ENCODE measurements at places on chromosomes 11 and 22. TPM values are rescaled to one million over a fixed set of nuclear protein-coding genes. Genes with fewer than 3 reads are reported as not detected.
A peak's percentile ranks its signal among the peaks of the same experiment; 100 is the strongest.

Gene SMIM35
- total RNA-seq = not detected

Gene NPAS4
- total RNA-seq = not detected

Gene SLC25A17
- 20.7 TPM for total RNA-seq

Gene GRIA4
- total RNA-seq = not detected

Gene OR52E8
- not detected for total RNA-seq

- DNase-seq = no peak
Measured at GRCh38 chr22:50015451-50016307, 3.1 kb upstream of the IL17REL start.

- no peak for DNase-seq
Measured at GRCh38 chr22:35299217-35299672, 449 bp upstream of the TOM1 start.

GRCh38 chr11:78192223-78192719 lies 3.6 kb downstream of the USP35 start:
- DNase-seq = no peak

GRCh38 chr22:27628891-27629631 lies 172.5 kb downstream of the MN1 start:
- peak; percentile 70 for DNase-seq

GRCh38 chr11:15048616-15049015 lies 24.8 kb upstream of the CALCB start:
- DNase-seq = no peak

DNA sequence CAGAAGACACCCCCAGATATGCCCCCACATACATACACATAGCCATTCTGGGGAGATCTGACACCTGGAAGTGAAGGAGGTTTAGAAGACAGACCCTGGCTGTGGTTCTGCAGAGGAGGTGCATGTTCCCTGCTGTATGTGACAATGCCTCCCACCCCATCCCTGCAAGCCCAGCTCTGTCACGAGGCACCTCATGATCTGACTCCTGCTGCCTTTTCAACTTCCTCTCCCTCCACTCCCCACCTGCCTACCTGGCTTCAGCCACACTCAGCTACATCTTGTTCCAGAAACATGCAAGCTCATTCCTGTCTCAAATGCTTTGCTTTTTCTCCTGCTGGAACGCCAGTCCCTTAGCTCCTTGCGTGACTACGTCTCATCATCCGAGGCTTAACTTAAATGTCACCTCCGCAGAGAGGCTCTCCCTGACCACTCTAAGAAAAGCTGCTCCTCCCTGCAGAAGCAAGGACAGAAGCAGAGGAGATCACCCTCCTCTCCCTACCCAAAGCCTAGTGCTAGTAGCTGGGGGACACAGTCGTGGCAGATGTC lies 114.5 kb downstream of the FEZ1 start:
- no peak for DNase-seq

GRCh38 chr11:45053736-45054446 lies 92.5 kb upstream of the PRDM11 start:
- DNase-seq = no peak

- DNase-seq = no peak
Measured at GRCh38 chr22:23796461-23796860, 9.7 kb downstream of the SMARCB1 start.

DNA sequence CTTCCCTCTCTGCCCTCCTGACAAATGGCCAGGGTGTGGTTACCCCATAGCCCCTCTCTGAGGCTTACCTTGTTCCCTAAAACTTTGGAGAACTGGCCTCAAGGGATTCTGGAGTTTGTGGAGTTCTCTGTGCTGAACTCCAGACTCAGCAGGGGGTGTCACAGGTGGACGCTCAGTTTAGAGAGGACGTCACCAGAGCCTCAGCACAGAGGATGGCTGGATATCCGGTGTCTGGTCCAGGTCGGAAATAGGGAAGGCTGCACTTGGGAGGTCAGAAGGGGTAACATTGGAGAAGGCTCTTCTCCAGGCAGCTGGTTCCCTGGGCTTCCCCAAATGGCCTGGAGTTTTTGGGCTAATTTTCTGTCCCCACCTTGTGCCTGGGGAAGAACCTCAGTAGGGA lies 64.2 kb downstream of the ADAMTS15 start:
- no peak for DNase-seq

GRCh38 chr11:129992161-129992944 lies 10.3 kb downstream of the PRDM10 start:
- peak; percentile 61 for DNase-seq

GRCh38 chr11:61034704-61035525 lies 63.4 kb downstream of the CD6 start:
- no peak for DNase-seq

DNA sequence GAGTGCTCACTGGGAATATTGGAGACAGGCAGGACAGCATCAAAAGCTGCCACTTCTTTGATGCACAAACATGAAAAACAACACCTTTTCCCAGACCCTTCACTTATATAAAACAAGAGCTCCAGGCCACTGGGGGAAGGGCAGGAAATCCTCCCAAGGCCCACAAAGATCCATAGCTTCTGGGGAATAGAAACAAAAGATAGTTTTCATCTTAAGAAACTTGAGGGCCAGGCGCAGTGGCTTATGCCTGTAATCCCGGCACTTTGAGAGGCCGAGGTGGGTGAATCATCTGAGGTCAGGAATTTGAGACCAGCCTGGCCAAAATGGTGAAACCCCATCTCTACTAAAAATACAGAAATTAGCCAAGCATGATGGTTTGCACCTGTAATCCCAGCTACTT lies 15.3 kb downstream of the RTL6 start:
- DNase-seq = peak; percentile 28

GRCh38 chr11:66339686-66340483 lies 3.7 kb upstream of the RIN1 start:
- DNase-seq = no peak

DNA sequence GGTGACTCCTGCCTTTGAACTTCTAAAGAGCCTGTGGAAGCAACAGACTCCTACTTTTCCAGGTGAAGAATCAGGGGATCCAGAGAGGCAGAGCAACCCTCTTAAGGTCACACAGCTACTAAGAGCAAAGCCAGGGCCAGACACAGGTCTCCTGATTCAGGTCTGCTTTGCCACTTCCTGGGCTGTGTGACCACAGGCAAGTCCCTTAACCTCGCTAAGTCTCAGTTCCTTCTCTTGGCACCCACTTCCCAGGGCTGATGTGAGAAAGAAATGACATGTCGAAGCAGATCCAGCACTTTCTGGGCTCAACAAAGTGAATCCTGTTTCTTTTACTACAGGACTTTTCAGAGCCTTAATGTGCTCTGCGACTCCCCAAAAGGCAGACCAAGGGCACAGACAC lies 30.2 kb downstream of the UQCR10 start:
- DNase-seq = no peak

DNA sequence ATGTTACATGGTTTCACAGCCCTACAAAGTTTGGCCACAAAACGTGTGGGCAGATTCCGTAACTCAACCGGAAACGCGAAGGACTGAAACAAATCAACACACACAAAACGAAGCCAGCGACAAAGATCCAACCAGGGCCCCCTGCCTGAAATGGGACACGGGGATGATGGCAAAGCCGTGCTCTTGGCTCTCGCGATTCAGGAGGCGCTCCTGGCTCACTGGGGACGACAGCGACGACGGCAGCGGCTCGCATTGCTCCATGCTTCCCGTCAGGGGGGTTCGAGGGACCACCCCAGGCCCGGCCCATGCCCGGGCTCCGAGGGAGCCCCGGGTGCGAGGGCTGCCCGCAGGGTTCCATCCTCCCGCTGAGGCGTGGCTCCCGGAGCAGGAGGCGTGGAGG lies 4786.8 kb upstream of the OR11H1 start:
- DNase-seq = no peak

DNA sequence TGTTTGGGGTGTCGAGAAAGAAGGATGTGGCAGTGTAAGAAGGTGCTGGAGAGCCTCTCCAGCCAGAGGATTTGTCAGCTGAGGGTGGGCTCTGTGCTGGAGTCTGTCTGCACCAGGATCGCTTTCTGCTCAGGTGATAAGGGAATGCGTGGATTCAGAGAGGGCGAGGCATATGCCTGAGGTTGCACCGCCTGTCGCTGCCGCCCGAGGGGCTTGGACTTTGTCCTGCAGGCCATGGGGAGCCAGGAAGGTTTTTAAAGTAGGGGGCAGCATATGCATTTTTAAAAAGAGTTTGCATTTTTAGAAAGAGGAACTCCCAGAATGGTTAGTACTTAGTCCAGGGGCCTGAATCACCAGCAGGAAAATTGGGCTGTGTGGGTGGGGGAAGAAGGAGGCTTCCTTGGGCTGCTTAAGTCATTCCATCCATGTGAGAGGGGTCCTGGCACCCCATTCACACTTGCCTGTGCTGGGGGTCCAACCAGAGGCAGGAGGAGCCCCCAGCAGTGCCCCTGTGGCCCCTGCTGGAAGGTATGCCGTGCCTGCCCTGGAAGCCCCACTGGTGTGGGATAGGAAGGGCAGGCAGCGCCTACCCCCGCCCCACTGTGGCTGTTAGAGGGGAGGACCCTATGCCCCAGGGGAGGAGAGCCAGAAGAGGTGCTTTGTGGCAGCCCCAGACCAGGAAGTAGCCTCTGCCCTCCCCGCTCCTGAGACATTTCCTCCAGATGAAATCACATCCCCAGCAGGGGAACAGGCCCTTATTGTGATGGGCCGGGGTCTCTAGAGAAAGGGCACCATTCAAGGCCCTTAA lies 35.8 kb upstream of the MYRF start:
- DNase-seq = peak; percentile 17

GRCh38 chr11:118921929-118922744 lies 3.6 kb downstream of the BCL9L start:
- DNase-seq = peak; percentile 69

DNA sequence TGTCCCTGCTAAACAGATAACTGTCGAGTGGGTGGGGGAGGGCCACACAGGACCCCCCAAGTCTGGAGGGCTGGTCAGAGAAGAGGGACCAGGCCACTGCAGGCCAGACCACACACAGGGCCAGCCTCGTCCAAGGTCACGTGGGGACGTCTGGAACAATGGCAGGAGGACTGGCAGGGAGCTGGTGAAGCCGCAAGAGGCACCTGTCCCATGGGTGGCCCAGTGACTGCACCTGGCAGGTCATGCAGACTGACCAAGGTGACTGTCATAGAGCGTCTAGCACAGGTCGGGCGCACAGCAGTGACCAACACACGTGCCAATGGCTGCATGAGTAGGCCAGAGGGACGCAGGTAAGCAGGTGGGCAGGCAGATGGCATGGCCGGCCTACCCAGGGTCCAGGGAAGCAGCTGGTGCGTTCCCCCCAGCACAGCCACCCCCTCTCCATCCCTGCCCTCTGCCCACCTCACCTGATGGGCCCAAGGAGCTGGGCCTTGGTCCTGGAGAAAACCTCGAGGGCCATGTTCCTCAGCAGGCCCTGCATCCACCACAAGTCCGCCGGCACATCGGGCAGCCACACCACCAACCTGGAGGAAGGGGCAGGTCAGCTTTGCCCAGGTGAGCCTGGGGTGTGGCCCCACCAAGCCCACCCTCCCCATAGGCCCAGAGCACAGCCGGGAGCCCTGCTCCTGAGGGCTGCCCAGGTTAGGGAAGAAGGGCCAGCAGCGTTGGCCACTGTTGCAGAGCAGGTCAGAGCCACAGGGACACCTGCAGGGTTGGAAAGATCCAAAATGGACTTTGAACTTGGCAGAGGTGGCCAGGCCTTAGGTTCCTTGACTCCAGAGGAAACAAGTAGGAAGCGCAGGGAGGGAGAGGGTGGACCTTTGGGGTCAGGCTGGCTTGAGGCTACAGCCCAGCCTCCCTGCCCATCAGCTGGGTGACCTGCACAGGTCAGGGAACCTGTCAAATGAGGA lies 10.4 kb downstream of the PNPLA5 start:
- DNase-seq = no peak

- peak; percentile 22 for DNase-seq
Measured at GRCh38 chr11:14537134-14537599, 17.0 kb upstream of the PSMA1 start.

DNA sequence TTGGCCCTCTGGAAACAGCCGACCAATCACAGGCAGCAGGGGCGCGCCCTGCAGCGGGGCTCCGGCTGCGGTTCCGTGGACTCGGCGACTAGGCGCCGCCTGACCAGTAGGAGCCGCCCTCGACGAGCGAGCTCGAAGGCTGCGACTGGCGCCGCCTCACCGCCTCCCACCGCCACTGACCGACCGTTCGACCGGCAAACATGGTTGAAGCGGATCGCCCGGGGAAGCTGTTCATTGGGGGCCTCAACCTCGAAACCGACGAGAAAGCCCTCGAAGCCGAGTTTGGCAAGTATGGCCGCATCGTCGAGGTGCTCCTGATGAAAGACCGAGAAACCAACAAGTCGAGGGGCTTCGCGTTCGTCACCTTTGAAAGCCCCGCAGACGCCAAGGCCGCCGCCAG lies at the start of gene RBMXL2:
TSS of gene RBMXL2 (plus strand) at position 78 of the 400 bp plus-strand sequence. CDS start at position 201, 123 bp downstream.
- DNase-seq = no peak

DNA sequence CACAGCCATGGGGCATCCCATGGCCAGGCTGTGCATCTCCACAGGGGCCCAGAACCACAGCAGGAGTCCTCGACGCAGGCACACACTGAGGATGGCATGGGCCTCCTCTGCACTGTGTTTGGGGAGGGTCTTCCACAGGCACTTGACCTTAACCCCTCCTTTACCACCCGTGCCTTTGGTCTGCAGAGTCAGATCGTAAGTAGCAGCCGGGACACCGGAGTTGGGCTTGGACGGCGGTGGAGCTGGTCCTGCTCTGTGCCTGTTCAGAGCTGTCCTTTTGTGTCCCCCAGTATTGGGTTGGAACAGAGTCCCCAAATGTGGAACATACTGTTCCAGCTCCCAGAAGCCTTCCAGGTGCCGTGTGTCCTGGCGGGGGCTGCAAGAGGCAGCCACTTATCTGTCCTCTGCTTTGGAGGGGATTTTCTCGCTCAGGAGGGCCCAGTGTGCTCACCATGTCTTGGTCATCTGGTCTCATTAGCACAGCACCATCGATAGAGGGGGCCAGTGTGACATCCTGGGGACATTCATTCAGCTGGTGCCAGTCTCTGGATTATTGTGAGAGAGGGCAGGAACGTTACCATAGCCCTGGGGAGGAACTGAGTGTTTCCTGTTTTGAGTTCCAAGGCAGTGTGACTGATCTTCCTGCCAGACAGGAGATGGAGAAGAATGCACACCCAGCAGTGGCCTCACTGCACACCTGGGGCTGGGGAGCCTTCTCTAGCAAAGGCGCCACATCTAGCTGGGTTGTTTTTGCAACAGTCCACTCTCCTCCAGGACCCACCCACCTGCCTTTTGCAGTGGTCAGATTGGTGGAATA lies 12.4 kb downstream of the CRELD2 start:
- peak; percentile 91 for DNase-seq

DNA sequence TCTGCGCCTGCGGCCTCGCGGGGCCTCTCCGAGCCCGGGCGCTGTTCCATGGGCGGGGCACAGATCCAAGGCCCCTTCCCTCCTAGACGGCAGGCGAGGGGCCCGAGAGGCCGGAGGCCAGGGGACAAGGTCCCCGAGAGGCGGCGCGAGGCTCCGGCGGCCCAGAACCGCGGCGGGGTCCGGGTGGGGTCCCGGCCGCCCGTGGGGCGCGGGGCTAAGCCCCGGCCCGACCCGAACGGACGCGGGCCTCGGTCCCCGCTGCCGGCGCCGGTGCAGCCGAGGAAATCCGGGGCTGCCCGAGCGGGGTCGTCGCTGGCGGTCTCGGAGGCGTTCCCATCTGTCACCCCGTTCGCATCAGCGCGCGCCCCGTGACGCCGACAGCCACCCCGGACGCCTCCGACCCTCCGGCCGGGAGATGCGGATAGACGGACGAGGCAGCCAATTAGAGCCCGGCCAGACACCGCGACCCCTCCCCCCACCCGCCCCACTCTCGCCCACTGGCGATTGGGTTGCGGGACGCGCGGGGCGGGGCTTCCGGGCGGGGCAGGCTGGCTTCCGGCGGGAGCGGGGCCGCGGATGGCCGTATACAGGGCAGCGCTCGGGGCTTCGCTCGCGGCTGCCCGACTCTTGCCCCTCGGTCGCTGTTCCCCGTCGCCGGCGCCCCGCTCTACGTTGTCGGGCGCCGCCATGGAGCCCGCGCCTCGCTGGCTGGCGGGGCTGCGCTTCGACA lies at the start of gene SELENOO:
TSS of gene SELENOO (plus strand) at position 551 of the 730 bp plus-strand sequence. CDS start at position 577, 26 bp downstream.
- DNase-seq = peak; percentile 93

- DNase-seq = no peak
Measured at GRCh38 chr22:17281026-17281425, 61.8 kb upstream of the ADA2 start.
